Activated naive CD8-positive, alpha-beta T cell treated with anti-CD3 and anti-CD28 coated beads, Interleukin-2, amount 10 ng/mL, durations not matched to agents 7 days and 5 days (primary cell): ENCODE measurements at places on chromosomes 2 and 18. TPM values are rescaled to one million over a fixed set of nuclear protein-coding genes. Genes with fewer than 3 reads are reported as not detected.

CEP76 gene
- total RNA-seq, result 12.4 TPM

GRCh38 chr2:61575447-61575859, 37.3 kb upstream of the XPO1 start:
- peak overlapping the region; percentile 64 for H3K4me3 ChIP-seq
- DNase-seq, result no peak
- peak overlapping the region; percentile 83 for H3K27ac ChIP-seq
- H3K36me3 ChIP-seq, result peaks cover 1% of the 10 kb centered on the region
- peaks cover 11% of the 10 kb centered on the region for H3K4me1 ChIP-seq

GRCh38 chr2:5520463-5520972, 171.7 kb upstream of the SOX11 start:
- no peaks in the 10 kb centered on the region for H3K4me1 ChIP-seq
- H3K27ac ChIP-seq, result no peak overlapping the region
- no peak for DNase-seq
- no peak overlapping the region for H3K4me3 ChIP-seq

AKAIN1 gene
- not detected for total RNA-seq

DNA sequence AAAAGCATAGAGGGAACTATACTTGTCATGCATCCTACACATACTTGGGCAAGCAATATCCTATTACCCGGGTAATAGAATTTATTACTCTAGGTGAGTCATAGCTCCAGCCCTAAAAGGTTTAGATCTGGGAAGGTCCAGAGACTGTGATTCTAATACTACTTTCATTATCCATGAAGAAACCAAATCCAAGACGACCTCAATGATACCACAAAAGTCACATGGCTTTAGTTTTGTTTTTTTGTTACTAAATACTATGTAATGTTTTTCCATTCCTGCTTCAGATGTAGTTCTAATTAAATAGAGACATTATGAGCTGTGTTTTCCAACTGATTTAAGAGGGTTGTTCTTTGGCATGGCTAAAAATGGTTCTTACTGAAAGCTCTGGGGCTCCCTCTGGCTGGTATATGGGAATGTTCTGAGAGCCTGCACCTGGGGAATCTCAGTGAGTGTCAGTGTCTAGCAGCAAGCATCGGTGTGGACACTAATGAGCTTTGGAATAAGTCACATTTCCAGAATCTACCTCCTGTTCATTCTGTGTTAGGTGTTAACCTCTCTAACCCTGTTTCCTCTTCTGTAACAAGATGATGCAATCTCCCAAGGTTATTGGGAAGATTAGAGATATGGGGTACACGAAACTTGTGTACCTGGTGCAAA, 20.5 kb upstream of the IL1RL2 start:
- no peak overlapping the region for H3K27ac ChIP-seq
- no peaks in the 10 kb centered on the region for H3K27me3 ChIP-seq
- DNase-seq, result no peak
- no peak overlapping the region for H3K4me3 ChIP-seq
- peaks cover 5% of the 10 kb centered on the region for H3K4me1 ChIP-seq

DNAH7 gene
- not detected for total RNA-seq

- DNase-seq, result no peak
- peaks cover 4% of the 10 kb centered on the region for H3K4me1 ChIP-seq
- peaks cover 26% of the 10 kb centered on the region for H3K27me3 ChIP-seq
- H3K36me3 ChIP-seq, result no peaks in the 10 kb centered on the region
- H3K27ac ChIP-seq, result no peak overlapping the region
- H3K4me3 ChIP-seq, result no peak overlapping the region
Measured at GRCh38 chr2:127426501-127427354, 8.5 kb downstream of the PROC start.

ANKRD23 gene
- total RNA-seq, result 16.5 TPM

CAPN14 gene
- total RNA-seq, result 0.17 TPM

DNA sequence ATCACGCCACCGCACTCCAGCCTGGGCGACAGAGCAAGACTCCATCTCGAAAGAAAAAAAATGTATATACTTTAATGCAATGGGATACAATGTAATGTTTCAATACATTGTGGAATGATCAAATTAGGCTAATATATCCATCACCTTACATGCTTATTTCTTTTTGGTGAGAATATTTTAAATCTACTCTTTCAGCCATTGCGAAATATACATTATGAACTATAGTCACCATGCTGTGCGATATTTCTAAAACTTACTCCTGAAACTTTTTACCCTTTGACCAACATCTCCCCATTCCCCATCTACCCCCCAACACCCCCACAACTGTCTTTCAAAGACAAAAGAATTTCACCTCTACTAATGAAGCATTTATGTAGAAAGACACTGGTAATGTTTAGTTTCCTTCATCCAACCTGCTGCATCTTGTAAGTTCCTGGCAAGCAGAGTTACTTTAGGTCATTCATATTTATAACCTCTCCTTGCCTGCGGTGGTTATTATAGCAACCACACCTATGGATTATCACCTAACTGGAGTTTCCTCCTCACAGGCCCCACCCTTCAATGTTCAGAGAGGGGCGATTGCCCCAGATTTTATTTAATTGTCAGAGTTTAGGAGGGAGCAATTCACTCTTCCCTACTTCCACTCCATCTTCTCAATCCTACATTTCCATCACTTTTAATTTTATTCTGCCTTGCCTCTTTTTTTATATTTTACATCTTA, 1.2 kb upstream of the ME2 start:
- H3K4me1 ChIP-seq, result peaks cover 12% of the 10 kb centered on the region
- H3K36me3 ChIP-seq, result no peaks in the 10 kb centered on the region
- H3K27me3 ChIP-seq, result peaks cover 8% of the 10 kb centered on the region
- no peak for DNase-seq
- H3K27ac ChIP-seq, result peak overlapping the region; percentile 98
- peak overlapping the region; percentile 93 for H3K4me3 ChIP-seq

CRYBA2 gene
- total RNA-seq, result not detected

DNA sequence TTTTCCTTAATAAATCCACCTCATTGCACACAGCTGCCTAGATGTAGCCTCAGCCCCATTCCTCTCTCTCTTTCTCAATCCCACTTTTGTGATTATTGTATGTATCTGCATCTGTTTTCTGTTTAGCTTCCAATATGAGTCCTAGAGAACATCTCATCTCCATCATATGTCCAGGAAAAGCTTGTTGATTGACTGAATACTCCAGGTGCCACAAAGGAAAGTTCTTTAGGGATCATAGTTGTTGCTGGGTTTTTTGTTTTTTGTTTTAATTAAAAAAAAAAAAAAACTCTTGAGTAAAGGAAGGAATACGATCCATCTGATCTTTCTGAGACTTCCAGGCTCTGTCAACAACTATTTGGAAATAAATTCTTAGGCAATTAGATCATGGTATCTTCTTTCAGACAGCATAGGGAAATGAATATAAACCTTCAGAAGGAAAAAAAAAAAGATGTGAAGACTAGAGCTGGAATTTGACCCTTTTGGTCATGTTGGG, 42.5 kb downstream of the KIAA2012 start:
- H3K27me3 ChIP-seq, result peaks cover 17% of the 10 kb centered on the region
- peaks cover 16% of the 10 kb centered on the region for H3K4me1 ChIP-seq
- no peak for DNase-seq

DNA sequence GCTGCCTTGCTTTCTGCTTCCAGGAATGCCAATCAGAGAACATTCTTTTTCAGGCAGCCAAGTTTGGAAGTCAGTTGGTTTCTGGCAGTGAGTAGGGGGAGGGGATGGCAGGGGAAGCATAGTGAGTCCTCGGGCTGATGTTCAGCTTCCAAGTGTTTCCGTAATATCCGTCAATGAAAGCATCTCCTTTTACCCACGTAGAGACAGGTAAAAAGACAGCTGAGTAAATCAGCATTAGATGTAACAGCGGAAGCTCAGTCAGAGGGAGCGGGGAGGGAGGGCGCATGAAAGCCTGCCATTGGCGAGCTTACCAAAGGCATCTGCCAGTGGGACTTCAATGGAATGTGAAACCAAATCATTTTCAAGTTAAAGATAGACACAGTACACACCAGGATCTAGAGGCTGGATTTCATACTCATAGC, 117.1 kb upstream of the DTNA start:
- no peaks in the 10 kb centered on the region for H3K27me3 ChIP-seq
- no peak overlapping the region for H3K4me3 ChIP-seq
- no peaks in the 10 kb centered on the region for H3K4me1 ChIP-seq
- DNase-seq, result no peak

DNA sequence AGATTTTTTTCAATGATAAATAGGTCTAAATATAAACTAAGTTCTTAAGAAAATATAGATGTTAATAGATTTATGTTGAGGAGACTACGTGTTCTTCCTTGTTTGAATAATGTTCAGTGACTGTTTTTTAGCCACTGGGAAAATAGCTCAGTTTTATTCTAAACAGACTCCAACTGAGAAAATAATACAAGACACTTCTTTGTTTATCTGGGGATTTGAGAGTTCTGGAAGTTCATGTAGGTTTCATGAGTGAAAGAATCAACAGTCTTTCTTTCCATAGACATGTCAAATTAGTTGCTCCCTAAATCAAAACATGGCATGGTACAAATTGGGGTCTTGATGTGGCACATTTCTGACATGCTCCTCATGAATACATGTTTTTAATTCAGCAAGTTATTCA, 177.7 kb downstream of the MREG start:
- no peak overlapping the region for H3K4me3 ChIP-seq
- H3K36me3 ChIP-seq, result no peaks in the 10 kb centered on the region
- peaks cover 8% of the 10 kb centered on the region for H3K4me1 ChIP-seq
- DNase-seq, result no peak

CNGA3 gene
- total RNA-seq, result not detected

- DNase-seq, result no peak
- no peaks in the 10 kb centered on the region for H3K36me3 ChIP-seq
- H3K27me3 ChIP-seq, result peaks cover 9% of the 10 kb centered on the region
- H3K4me3 ChIP-seq, result no peak overlapping the region
Measured at GRCh38 chr2:37856101-37856751, 68.9 kb upstream of the RMDN2 start.

GRCh38 chr2:190596993-190597392, 51.9 kb upstream of the NAB1 start:
- H3K4me3 ChIP-seq, result no peak overlapping the region
- H3K27me3 ChIP-seq, result peaks cover 2% of the 10 kb centered on the region
- no peak for DNase-seq
- H3K36me3 ChIP-seq, result peaks cover 2% of the 10 kb centered on the region

IL1R1 gene
- not detected for total RNA-seq

- peaks cover 25% of the 10 kb centered on the region for H3K36me3 ChIP-seq
- H3K4me1 ChIP-seq, result peaks cover 60% of the 10 kb centered on the region
- H3K27ac ChIP-seq, result no peak overlapping the region
- no peaks in the 10 kb centered on the region for H3K27me3 ChIP-seq
- H3K4me3 ChIP-seq, result no peak overlapping the region
Measured at GRCh38 chr18:46158499-46158898, 54.3 kb downstream of the HAUS1 start.
